ENCODE measurements at places on chromosomes 5 and 9.

DNA sequence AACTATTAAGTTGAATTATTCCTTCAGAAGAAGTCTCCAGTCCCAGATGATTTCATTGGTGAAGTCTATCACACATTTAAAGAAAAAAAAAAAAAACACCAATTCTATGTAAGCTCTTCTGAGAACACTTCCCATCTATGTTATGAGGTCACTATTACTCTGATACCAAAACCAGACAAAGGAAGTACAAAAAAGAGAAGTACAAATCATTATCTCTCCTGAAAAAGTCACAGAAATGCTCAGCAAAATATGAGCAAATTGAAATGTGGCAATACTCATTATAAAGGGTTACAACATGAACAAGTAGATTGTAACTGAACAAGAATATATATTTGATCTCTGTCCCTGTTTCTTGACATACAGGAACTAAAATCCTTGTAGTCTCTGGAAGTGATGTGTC, 280.4 kb downstream of the TLE1 start:
- DNase-seq, result no peak

GRCh38 chr5:39599721-39600431, 175.1 kb upstream of the DAB2 start:
- no peak for DNase-seq

GRCh38 chr5:36365896-36366295, 64.2 kb upstream of the RANBP3L start:
- DNase-seq, result no peak

DNA sequence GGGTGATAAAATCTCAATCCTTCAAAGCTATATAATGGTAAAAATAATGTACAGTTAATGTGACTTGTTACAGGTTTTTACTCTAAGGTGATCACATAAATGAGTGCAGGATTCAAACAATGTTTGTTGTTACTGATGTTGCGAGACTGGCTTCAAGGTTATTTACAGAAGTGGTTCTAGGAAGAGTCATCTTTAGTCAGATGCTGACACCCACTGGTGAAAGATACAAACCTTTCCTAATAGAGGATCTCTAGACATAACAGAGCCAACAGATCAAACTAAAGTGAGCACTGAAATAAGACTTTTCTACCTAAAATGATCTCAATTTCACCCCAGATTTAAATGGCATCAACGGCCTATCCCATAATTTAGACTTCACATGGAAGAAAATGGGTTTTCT, 20.2 kb downstream of the ARSB start:
- no peak for DNase-seq

DNA sequence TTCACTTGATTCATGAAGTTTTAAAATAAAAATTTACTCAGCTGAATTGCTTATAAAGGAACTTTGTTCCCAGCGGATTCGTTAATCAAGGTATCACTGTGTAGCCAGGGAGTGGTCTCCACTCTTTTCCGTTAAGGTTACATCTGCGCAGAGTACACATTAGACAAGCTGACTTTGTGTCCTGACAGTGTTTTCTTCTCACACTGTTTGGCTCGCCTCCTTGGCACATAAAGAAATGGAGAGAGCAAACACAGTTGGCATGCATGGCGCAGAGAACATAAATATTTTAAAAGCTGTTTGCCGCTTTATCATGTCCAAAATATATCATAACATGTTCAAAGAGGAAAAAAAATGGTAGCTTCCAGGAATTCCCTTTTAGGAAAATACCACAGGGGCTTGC, 153.2 kb downstream of the EDIL3 start:
- DNase-seq, result no peak

DNA sequence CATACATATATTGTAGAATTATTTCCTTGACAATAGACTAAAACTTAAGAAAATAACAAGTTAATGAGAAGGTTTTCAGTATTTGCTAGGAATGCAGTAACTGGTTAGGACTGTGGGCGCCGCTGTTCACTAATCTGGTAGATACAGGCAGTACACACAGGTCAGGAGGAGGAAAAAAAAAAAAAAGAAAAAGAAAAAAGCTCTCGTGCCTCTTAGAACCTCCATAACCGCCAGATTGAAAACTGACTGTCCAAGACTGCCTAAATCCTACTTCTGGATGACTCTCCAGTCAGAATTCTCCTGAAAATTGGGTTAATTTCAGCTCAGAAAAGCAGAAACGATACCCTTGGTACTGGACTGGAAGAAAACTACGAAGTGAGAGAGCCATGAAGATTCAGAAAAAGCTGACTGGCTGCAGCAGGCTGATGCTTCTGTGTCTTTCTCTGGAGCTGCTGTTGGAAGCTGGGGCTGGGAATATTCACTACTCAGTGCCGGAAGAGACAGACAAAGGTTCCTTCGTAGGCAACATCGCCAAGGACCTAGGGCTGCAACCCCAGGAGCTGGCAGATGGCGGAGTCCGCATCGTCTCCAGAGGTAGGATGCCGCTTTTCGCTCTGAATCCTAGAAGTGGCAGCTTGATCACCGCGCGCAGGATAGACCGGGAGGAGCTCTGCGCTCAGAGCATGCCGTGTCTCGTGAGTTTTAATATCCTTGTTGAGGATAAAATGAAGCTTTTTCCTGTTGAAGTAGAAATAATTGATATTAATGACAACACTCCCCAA, at the start of gene PCDHGA1:
TSS of gene PCDHGA1 (plus strand) at position 216 of the 782 bp plus-strand sequence.
- no peak for DNase-seq

GRCh38 chr9:136392538-136393449, 7.2 kb downstream of the SNAPC4 start:
- no peak for DNase-seq

DNA sequence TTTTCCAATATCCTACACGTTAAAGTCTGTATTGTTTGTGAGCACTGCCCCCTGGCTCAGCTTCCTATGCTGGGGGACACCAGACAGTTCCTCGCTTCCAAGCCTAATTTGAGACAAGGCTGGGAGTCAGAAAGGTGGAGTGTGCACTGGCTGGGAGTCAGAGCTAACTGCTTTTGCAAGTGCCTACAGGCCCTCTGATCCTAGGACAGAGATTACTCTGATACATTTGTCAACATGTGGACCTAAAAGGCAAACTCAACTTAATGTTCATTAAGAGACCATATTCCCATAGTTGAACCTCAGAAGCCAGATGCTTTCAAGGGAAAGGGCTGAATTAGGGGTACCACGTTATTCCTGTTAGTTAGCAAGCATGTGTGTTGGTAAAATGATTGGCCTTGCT, 80.8 kb downstream of the NIPSNAP3B start:
- no peak for DNase-seq

DNA sequence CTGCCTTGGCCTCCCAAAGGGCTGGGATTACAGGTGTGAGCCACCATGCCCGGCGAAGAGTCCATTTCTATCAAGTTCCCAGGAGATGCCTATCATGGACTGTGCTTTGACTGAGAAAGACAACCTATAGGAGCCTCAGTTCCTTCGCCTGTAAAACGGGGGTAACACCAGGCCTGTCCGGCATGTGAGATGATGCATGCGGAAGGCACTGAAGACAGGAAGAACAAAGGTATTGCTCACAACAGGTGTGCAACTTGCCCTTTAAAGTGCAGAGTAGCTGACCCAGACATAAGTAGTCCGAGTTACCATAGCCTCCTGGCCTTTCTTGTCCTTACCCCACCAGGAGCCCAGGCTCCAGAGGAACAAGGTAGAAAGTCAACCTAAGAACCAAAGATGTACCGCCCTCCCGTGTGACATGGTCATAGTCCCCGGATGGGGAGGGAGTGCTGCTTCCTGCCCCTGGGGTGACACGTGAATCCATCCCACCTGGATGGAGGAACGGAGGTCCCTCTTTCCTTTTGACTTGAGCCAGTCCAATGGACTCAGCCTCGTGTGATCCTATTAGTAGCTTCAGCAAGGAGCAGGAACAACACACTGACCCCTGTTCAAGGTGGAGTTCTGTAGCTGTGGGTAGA, 60.3 kb downstream of the HSPA4 start:
- DNase-seq, result no peak

DNA sequence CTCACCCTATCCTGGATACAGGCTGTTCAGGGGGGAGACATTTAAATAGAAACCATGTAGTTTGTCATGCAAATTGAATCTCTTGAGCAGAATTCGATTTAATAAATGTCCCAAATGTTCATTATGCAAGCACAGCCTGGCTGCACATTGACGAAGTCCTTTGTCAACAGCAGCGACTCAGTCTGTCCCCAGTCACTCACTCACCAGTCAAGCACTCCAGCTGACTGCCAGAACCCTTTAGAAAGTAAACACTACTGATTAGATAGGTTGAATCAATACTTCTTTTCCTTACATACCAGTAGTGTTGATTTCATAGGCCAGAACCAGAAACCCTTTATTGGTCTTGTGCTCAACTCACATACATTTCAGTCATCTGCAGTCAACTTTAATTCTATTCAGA, 27.5 kb downstream of the CDH6 start:
- no peak for DNase-seq

- no peak for DNase-seq
Measured at GRCh38 chr5:58860680-58861079, 277.8 kb downstream of the RAB3C start.

- DNase-seq, result no peak
Measured at GRCh38 chr5:143228597-143229293, 174.7 kb downstream of the NR3C1 start.

GRCh38 chr5:13566871-13567339, 377.6 kb downstream of the DNAH5 start:
- DNase-seq, result no peak

DNA sequence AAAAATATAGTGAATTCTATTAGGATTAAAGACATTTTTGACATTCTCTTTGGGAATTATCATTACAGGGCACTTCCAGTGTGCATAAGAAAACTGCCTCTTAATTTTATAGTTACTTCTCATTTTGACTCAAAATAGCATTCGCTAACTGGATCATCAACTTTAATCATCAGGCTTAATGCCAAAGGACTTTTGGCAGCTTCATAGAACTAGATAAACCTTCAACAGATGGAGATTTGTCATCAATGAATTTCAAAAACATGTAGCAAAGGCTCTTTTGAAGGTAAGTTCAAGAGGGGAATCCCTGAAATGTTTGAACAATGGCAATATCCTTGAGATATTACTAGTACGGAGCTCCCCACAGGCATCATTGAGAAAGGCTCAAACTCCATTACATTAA, 447.2 kb downstream of the PDE4D start:
- no peak for DNase-seq

DNA sequence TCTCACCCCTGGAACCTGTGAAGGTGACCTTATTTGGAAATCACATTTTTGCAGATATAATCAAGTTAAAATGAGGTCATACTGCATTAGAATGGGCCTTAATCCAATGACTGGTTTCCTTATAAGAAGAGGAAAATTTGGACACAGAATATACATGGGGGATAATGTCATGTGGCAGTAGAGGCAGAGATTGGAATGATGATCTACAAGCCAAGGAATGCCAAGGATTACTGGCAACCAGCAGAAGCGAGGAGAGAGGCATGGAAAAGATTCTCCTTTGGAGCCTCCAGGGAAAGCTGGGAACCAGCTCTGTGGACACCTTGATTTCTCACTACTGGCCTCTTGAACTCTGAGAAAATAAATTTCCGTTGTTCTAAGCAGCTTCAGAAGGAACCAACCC, 20.2 kb upstream of the CEP78 start:
- DNase-seq, result no peak

DNA sequence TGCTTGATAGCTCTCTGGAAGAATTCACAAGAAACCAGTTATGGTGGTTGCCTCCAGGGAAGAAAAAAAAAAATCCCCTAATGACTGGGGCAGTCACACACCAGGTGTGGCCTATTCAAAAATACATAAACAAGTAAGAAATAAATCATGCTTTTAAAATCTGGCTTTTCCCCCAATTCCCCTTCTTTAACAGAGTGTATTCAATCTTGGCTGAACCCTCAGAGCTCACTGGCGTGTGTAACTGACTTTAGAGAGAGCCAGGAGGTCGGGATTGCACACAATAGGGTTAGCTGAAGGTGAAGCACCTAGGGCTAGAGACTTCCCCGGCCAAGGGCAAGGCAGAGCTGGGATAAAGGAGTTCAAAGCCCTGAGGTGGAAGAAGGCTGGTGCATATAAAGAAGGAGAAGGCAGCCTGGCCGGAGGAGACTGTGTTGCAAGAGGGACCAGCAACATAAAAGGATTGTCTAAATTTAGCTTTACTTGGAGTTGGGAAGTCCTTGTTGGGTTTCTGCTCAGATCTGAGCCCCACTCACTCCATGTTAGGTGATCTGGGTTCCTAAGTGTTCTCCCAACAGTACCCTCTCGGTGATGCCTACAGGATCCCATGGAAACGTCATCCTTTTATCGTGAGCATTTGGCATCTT, 19.7 kb downstream of the FNBP1 start:
- no peak for DNase-seq

GRCh38 chr9:112819635-112820496, 69.3 kb downstream of the SNX30 start:
- no peak for DNase-seq

GRCh38 chr5:75961818-75962217, 121.4 kb upstream of the SV2C start:
- DNase-seq, result no peak

- no peak for DNase-seq
Measured at GRCh38 chr5:79585116-79585515, 27.1 kb upstream of the TENT2 start.

DNA sequence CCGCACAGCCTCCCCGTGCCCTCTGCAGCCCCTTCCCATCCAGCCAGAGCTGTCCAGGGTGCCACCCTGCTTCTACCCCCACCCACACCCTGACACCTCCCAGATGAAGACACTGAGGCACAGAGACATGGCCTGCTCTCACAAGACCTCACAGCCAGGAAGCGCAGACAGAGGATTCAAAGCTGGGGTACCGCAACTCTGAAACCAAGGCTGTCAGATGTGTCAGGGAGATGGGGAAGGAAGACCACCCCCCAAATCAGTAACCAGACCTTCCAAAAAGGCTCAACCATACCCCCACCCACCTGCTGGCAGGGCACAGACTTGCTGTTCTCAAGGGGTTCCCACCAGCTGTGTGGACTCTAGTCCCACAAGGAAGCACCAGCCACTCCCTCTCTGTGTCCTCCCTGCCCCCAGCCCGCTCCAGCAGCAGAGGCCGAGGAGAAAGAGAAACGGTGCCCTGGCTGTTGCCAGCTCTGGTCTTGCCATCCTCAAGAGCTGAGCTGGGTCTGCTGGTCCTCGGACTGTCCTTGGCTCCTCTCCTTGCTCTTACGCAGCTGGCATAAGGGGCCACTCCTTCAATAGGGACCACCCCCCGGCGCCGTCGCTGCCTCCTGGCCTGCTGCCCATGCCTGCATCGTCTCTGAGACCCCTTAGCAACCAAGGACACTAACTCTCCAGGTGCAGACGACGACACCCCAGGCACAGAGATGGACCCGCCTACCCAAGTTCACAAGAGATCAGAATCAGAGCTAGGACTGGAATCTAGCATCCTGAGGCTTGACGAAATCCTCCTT, 699 bp downstream of the AKNA start:
- no peak for DNase-seq

GRCh38 chr5:41370482-41370881, 139.9 kb downstream of the PLCXD3 start:
- DNase-seq, result no peak

Measured in stimulated activated CD4-positive, alpha-beta T cell treated with anti-CD3 and anti-CD28 coated beads, Interleukin-15, amount 100 ng/mL, for 1 hour (primary cell).